ENCODE measurements at places on chromosomes 13 and 19.

DNA sequence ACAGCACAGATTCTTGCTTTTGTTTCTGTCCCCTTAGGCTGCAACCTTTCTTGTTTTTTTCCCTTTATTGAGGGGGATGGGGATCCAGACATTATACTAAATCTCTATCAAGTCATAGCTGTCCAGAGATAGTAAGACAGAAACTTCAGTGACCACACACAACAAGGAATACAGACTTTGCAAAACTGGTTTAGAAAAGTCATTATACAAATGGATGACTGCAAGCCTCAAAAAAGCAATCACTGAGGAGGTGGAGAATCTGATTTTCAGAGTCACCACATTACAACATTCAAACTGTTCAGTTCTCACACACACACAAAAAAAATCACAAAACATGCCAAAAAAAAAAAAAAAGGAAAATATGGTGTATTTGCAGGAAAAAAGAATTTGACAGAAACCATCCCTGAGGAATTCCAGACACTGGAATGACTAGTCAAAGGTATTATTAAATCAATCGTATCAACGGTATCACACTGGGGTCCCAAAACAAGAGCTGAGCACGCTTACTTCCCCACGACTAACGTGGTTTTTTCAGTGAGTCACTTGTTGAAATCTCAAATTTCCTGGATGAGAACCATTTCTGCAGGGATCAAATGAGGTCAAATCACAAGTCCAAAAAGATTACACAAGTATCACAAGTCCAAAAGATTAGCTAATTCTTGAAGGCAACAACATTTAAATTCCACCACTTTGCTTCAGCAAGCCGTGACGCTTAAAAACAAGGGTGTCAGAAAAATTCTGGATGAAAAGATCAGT, 41.2 kb downstream of the USP12 start:
- DNase-seq, result no peak

DNA sequence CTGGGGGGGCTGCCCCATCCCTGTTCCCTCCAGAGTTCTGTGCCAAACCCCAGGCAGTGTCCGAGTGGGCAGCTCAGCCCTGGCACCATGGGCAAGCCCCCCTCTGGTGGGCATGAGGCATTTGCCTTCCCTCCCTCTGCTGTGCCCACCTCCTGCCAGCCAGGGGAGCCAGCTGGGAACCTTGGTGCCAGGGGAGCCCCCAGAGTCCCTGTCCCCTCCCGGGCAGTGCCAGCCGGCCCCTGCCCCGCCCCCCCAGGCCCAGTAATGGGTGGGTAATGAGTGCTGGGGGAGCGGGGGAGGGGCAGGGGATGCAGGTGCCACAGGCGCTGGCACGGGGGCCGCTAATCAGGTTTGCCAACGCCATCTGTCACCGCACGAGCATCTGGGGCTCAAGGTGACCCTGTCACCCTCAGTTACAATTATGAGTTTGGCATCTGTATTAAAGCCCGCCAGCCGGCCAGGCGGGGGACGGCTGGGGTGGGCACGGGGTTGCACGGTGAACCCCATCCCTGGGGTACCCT, 5.9 kb downstream of the DAND5 start:
- no peak for DNase-seq

GRCh38 chr19:2546128-2547032, 70.5 kb downstream of the GADD45B start:
- DNase-seq, result peak; percentile 86

- DNase-seq, result no peak
Measured at GRCh38 chr13:32176696-32177095, 138.5 kb downstream of the ZAR1L start.

- no peak for DNase-seq
Measured at GRCh38 chr13:100544866-100545683, 43.5 kb downstream of the GGACT start.

GRCh38 chr19:17687141-17687856, 855 bp downstream of the UNC13A start:
- no peak for DNase-seq

- no peak for DNase-seq
Measured at GRCh38 chr19:33841685-33842084, 45.0 kb downstream of the KCTD15 start.

GRCh38 chr19:49387936-49388372, at the start of gene KASH5:
KASH5 (plus strand) TSS chr19:49388249; CDS start chr19:49390884, 2,635 bp downstream.
- peak; percentile 66 for DNase-seq

GRCh38 chr13:71214821-71215220, 652.2 kb downstream of the DACH1 start:
- DNase-seq, result peak; percentile 56

- no peak for DNase-seq
Measured at GRCh38 chr13:97082461-97083207, 88.4 kb upstream of the OXGR1 start.

- peak; percentile 74 for DNase-seq
Measured at GRCh38 chr19:55460670-55461258, 678 bp downstream of the ISOC2 start.

GRCh38 chr13:59997976-59998375, 165.8 kb downstream of the DIAPH3 start:
- no peak for DNase-seq

DNA sequence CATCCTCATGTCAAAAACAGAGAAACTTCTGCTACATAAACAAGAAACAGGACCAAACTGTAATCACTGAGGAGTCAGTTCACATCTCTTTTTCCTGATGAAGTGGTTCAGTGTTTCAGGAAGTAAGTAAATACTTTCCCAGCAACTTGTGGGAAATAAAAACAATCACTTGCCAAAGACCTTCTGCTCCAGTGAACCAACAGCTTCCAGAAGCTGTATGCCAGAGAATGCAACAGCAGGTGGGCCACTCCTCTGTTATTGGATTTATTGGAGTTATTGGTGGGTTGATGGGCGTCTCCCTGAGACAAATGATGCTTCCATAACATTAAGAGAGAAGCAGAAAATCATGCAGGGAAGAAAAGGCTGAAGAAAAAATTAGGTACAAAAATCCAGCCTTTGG, 9.9 kb downstream of the SLC6A16 start:
- peak; percentile 48 for DNase-seq

DNA sequence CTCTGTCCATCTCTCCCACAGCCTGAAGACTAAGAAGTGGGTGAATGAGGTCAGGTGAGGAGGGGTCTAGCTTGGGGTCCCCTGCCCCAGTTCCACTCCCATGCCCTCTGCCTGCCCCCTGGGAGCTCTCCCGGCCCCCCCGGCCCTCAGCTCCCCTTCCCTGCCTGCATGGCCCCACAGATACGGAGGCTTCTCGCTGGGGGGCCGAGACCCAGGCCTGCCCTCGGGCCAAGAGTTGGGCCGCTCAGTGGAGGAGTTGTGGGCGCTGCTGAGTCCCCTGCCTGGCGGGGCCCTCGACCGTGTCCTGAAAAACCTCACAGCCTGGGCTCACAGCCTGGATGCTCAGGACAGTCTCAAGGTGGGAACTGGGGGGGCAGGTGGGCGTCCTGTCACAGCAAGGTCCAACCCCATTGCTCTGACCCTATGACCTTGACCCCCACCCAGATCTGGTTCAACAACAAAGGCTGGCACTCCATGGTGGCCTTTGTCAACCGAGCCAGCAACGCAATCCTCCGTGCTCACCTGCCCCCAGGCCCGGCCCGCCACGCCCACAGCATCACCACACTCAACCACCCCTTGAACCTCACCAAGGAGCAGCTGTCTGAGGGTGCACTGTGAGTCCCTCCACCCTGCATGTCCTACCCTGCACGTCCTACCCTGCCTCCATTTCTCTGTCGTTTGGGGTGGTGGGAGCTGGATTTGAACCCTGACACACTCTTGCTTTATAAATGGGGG, 10.9 kb upstream of the ARHGAP45 start:
- DNase-seq, result no peak

GRCh38 chr13:109345433-109345941, 440.9 kb downstream of the IRS2 start:
- DNase-seq, result peak; percentile 67

DNA sequence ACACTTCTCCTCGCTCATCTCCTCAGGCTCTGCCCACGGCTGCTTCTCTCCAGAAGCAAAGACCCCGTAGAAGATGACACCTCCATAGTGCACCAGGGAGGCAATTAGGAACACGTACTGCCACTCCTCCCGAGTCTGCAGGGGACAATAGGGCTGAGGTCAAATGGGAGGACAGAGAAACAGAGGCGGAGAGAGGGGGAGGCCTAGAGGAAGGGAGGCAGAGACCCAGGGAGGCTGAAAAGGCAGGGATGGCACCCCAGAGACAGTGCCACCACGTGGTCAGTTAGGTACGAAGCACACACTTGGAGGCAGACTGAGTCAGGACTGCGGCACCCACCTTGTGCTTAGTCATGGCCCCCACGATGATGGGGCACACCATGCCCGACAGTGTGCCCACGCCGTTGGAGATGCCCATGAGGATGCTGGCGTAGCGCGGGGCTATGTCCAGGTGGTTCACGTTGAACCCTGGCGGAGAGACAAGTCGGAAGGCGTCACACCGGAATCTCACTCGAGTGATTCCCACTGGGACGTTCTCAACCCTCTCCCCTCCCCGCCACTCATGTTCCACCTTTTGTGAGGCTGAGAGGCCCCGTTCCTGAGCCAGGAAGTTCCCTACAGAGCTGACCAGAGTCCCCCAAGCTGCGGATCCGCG, 5.6 kb downstream of the GFY start:
- DNase-seq, result no peak
